ENCODE measurements at places on chromosomes 1 and 21.

DNA sequence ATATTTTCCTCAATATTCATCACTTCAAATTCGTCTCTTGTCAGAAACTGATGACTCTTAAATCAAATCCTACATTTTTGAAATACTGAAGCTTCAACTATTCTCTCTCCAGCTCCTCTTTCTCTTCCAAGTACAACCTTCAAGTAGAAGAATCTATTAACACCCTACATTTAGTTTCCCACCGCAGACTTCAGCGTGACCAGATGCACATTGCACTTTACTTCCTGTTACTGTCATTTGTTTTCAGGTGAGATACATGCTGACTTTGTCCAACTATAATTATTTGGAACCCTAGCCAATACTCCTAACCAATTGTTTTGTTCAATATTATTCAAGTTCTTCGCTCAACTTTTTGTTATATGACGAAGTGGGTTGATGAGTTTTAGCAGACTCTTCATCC is 116.0 kb downstream of the MRPL39 start:
- no peak for DNase-seq

- DNase-seq = no peak
These were observed 129.3 kb upstream of the VAMP3 start for GRCh38 chr1:7641587-7642417.

- no peak for DNase-seq
These were observed 5.6 kb upstream of the SLC2A5 start for GRCh38 chr1:9075022-9075421.

- DNase-seq = no peak
These were observed 16.5 kb downstream of the SPOCD1 start for GRCh38 chr1:31799196-31799894.

GRCh38 chr21:24436236-24436635 is 1171.0 kb downstream of the MRPL39 start:
- no peak for DNase-seq

DNA sequence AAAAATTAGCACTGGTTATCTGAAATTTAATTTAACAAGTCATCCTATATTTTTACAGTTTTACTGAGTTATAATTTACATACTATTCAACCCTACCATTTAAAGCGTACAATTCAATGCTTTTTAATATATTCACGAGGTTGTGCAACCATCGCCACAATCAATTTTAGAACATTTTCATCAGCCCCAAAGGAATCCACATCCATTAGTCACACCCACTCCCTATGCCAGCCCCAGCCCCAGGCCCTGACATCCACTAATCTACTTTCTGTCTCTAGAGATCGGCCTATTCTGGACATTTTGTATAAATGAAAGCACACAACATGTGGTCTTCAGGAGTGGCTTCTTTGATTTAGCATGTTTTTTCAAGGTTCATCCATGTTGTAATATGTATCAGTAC is 134.7 kb downstream of the PSMG1 start:
- DNase-seq = no peak

DNA sequence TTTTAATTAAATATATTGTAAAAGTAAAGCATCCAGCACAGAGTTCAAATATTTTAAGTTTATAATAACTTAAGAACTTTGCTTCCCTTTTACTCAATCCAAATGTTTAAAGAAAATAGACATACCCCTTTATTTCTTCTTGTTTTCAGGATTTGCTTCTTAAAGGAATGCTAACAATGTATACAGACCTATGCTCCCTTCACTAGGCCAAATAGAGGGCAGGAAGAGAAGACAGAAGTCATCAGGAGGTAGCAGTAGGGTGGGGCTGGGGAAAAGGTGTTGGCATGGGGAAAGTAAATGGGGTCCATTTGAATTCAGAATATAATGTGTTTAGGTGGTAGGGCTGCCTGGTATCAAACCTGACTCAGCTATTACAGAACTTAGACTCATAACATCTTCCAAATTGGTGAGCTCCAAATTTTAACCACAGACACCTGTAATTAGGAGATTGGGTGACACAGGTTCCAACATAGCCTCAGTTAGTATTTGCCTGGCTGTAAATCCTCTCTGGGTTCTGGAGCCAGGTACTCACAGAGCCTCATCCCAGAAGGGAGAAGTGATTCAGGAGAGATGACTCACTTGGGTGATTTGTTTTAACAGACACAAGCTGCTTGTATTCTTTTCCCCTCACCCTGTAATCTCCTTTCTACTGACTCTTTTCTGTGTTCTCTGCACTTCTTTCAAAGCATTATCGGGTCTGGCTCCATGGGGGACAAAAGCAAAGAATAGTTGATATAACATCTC is 60.1 kb upstream of the DUSP10 start:
- no peak for DNase-seq

GRCh38 chr1:51734896-51735745 is 118.2 kb downstream of the OSBPL9 start:
- DNase-seq = no peak
